Stimulated activated CD8-positive, alpha-beta memory T cell treated with anti-CD3 and anti-CD28 coated beads, Interleukin-4, amount 100 ng/mL, for 4 hours (primary cell): ENCODE measurements at places on chromosomes 4 and X.

- DNase-seq, result no peak
Observed at GRCh38 chr4:135775909-135776308, 1574.3 kb upstream of the PABPC4L start.

DNA sequence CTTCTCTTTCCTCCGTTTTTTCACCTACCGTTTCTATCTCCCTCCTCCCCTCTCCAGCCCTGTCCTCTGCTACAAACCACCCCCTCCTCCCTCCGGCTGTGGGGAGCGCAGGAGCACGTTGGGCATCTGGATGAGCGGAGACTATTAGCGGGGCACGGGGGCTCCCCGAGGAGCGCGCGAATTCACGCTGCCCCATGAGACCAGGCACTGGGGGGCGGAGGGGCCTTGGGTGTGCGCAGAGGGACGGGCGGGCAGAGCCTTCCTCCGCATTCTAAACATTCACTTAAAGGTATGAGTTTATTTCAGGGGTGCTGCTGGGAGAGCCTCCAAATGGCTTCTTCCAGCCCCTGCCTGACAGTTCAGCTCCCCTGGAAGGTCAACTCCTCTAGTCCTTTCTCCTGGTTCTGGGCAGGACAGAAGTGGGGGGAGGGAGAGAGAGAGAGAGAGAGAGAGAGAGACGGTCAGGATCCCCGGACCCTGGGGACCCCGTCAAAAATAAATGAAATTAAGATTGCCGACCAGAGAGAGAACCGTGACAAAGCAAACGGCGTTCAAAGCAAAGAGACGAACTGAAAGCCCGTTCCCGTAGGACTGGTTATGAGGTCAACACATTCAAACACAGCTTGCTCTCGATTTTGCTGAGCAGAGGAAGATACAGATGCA, 5.0 kb downstream of the SHOX start:
- no peak for DNase-seq

- DNase-seq, result no peak
Observed at GRCh38 chr4:88320780-88321373, 36.5 kb upstream of the PPM1K start.

DNA sequence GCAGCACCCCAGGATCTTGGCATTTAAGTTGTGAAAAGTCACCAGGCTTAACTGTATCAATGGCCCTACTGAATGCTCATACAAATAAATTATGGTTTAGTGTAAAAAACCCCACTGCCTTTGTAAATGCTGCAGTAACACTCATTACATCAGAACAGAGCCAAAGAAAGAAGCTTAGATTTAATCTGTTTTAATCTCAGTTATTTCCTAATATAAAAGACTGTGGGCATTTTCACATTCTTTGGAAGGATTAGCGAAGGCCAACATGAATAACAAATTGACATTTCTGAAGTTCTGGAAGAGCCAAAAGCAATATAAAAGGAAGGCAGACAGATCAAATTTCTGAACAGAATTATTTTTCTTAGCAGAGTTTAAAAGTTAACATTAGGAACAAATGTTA, 140.0 kb upstream of the HCCS start:
- DNase-seq, result no peak

GRCh38 chr4:152920768-152921167, 15.4 kb upstream of the FHDC1 start:
- no peak for DNase-seq

DNA sequence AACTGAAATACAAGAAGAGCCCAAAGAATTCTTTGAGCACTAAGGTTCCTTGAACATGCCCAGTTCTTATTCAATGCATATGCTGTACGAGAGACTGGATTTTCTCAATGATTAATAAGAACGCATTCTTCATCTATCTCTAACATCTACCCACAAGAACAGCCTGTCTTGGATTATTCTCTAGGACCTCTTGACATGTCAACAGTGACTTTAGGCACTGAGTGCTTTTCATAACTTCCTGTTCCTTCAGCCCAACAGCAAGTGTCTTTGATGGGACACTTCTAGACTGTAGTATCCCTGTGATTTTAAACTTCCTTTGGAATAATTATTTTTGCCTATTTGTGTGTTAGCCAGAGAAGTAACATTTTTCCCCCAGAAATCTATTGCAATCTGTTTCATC, 69.3 kb downstream of the OPHN1 start:
- no peak for DNase-seq

GRCh38 chrX:8049827-8050226, 121.2 kb downstream of the VCX2 start:
- DNase-seq, result no peak
